Naive B cell (primary cell): ENCODE measurements at places on chromosomes 2 and 18. TPM values are rescaled to one million over a fixed set of nuclear protein-coding genes. Genes with fewer than 3 reads are reported as not detected.

POLR1A gene
- polyA plus RNA-seq = 2.3 TPM

- no peak overlapping the region for H3K4me3 ChIP-seq
- no peaks in the 10 kb centered on the region for H3K36me3 ChIP-seq
- no peaks in the 10 kb centered on the region for H3K27me3 ChIP-seq
- no peak for DNase-seq
- H3K27ac ChIP-seq = no peak overlapping the region
Observed at GRCh38 chr2:200377355-200378336, 71.2 kb downstream of the SPATS2L start.

DNA sequence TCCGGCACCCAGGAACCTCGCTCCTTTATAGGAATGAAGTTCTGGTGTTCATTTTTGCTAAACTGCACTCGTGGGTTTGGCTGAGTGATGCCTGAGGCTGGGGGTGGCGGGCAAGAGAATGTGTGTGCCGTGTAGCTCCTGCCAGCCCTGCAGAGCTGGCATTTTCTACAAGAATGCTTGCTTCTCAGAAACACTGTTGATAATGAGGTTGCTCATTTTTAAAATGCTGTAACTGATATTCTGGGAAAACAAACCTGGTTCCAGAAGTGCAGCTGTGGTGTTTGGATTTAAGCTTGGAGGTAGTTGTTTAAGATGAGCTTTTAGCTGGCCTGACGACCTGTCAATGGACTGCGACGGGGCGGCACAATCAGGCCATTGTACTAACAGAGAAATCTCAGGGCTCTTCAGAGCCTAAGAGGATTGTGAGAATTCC lies 511.9 kb upstream of the TNP1 start:
- no peak overlapping the region for H3K27ac ChIP-seq
- DNase-seq = no peak
- peaks cover 15% of the 10 kb centered on the region for H3K27me3 ChIP-seq
- H3K4me3 ChIP-seq = no peak overlapping the region
- peaks cover 5% of the 10 kb centered on the region for H3K36me3 ChIP-seq
- no peaks in the 10 kb centered on the region for H3K4me1 ChIP-seq

DNA sequence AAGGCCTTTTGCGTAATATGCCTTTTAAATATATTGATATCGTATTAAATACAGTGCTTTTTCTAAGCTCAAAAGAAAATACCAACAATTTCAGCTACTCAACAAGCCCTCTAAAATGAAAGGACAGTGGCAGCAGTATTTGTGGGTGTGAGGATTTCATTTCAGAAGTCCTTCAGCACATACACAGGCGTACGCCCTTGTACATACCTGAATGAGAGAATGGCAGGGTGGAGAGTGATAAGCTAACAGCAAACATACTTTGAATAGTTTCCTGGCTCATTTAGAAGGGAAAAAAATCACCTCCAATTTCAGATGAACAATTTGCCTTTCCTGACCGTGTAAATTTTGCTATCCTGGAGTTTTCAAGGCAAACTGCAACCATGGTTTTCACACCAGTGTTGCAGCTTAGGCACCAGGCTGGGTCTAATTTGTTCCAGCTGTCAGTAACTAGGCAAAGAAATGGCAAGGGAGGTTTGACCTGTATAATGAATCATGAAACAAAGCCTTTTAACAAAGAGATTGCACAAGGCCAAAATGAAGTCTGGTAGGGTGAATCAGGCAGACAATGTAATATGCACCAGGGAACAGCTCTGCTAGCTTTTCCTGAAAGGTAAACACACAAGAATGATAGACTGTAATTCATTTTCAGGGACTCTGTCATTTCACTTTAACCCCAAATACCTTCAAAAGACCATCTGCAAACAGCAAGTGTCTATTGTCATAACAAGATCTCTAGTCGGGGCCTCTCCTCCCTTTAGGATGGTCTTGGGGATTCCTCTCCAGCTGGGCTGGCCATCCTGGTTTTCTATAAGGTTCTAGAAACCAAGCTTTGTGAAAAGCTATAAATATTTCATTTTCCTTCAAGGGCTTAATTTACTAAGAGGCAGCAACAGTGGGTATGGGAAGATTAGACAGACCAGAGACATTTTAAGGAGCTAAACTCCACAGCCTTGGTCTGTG lies 11.5 kb downstream of the ANKRD29 start:
- H3K36me3 ChIP-seq = no peaks in the 10 kb centered on the region
- H3K4me3 ChIP-seq = no peak overlapping the region
- peaks cover 7% of the 10 kb centered on the region for H3K27me3 ChIP-seq
- DNase-seq = no peak
- H3K27ac ChIP-seq = no peak overlapping the region
- H3K4me1 ChIP-seq = no peaks in the 10 kb centered on the region

KLHL30 gene
- not detected for polyA plus RNA-seq

ARHGEF4 gene
- polyA plus RNA-seq = not detected

GRCh38 chr2:54191361-54192135 lies 64.5 kb downstream of the TSPYL6 start:
- DNase-seq = no peak
- no peaks in the 10 kb centered on the region for H3K27me3 ChIP-seq
- peaks cover 4% of the 10 kb centered on the region for H3K4me1 ChIP-seq
- H3K36me3 ChIP-seq = peaks cover 23% of the 10 kb centered on the region
- H3K4me3 ChIP-seq = no peak overlapping the region

NEU2 gene
- not detected for polyA plus RNA-seq

- peaks cover 44% of the 10 kb centered on the region for H3K4me1 ChIP-seq
- H3K27ac ChIP-seq = peak overlapping the region; percentile 94
- H3K36me3 ChIP-seq = no peaks in the 10 kb centered on the region
- no peaks in the 10 kb centered on the region for H3K27me3 ChIP-seq
Observed at GRCh38 chr2:191618786-191619185, 59.1 kb upstream of the NABP1 start.

GRCh38 chr18:48670751-48671560 lies 132.1 kb downstream of the CTIF start:
- H3K4me1 ChIP-seq = peaks cover 15% of the 10 kb centered on the region
- H3K4me3 ChIP-seq = no peak overlapping the region
- no peaks in the 10 kb centered on the region for H3K27me3 ChIP-seq
- H3K36me3 ChIP-seq = peaks cover 19% of the 10 kb centered on the region

- H3K4me1 ChIP-seq = peaks cover 9% of the 10 kb centered on the region
- DNase-seq = no peak
- no peak overlapping the region for H3K27ac ChIP-seq
- H3K27me3 ChIP-seq = no peaks in the 10 kb centered on the region
- no peaks in the 10 kb centered on the region for H3K36me3 ChIP-seq
- H3K4me3 ChIP-seq = no peak overlapping the region
Observed at GRCh38 chr2:39424951-39425350, 12.1 kb downstream of the MAP4K3 start.

GRCh38 chr2:46984040-46984439 lies 68.4 kb upstream of the MCFD2 start:
- H3K27me3 ChIP-seq = no peaks in the 10 kb centered on the region
- peaks cover 68% of the 10 kb centered on the region for H3K4me1 ChIP-seq

GAD1 gene
- not detected for polyA plus RNA-seq

SERPINB11 gene
- not detected for polyA plus RNA-seq

CABLES1 gene
- polyA plus RNA-seq = 0.10 TPM

SUPT7L gene
- 17.5 TPM for polyA plus RNA-seq

EN1 gene
- polyA plus RNA-seq = not detected

GRCh38 chr2:75319951-75320350 lies 120.6 kb upstream of the TACR1 start:
- H3K4me1 ChIP-seq = no peaks in the 10 kb centered on the region
- H3K4me3 ChIP-seq = no peak overlapping the region
- H3K27me3 ChIP-seq = no peaks in the 10 kb centered on the region
- H3K27ac ChIP-seq = no peak overlapping the region
- DNase-seq = no peak

FEV gene
- not detected for polyA plus RNA-seq

DNA sequence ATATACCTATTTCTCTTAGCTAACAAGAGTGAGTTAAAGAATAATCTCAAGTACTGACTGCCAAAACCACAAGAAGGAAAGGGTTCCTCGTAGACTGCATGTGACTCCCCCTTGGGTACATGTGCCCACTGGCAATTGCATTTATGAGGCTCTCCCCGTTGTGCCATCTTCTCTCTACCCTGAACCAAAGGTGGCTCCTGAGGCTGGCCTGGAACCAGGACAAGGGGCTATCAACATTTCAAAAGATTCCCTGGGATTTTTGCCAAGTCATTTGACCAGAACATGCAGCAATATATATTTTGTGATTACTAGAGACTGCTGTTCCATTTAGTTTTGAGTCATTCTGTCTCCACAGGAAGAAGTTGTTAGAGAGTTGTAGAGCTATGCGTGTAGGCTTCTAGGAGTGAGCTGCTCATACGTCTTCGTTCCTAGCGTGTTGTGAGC lies 45.8 kb downstream of the LAMA3 start:
- H3K36me3 ChIP-seq = no peaks in the 10 kb centered on the region
- peaks cover 10% of the 10 kb centered on the region for H3K27me3 ChIP-seq
- no peak overlapping the region for H3K4me3 ChIP-seq
- H3K4me1 ChIP-seq = peaks cover 10% of the 10 kb centered on the region
- H3K27ac ChIP-seq = no peak overlapping the region

SERTAD2 gene
- polyA plus RNA-seq = 14.0 TPM

DNA sequence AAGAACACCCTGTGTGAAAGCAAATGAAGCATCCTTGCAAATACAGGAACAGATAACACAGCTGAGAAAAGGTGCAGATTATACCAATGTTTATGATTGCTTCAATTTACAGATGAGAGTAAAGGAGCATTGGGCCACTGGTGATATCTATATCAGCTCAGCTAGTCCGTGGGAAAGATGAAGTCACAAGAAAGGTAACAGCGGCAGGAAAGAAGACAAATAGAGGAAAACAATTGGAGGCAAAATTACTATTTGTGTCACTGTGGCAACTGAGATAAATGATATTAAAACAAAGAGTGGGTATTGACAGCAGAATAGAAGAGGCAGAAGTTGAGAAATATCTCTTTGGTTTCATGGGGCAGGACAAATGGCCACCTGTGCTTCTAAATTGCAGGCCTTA lies 121.2 kb upstream of the CAVIN2 start:
- no peak overlapping the region for H3K27ac ChIP-seq
- H3K4me1 ChIP-seq = no peaks in the 10 kb centered on the region
- no peak overlapping the region for H3K4me3 ChIP-seq

GRCh38 chr2:153228904-153229303 lies 249.7 kb downstream of the RPRM start:
- H3K4me1 ChIP-seq = no peaks in the 10 kb centered on the region
- no peak overlapping the region for H3K4me3 ChIP-seq
- H3K36me3 ChIP-seq = no peaks in the 10 kb centered on the region
- no peaks in the 10 kb centered on the region for H3K27me3 ChIP-seq

DNA sequence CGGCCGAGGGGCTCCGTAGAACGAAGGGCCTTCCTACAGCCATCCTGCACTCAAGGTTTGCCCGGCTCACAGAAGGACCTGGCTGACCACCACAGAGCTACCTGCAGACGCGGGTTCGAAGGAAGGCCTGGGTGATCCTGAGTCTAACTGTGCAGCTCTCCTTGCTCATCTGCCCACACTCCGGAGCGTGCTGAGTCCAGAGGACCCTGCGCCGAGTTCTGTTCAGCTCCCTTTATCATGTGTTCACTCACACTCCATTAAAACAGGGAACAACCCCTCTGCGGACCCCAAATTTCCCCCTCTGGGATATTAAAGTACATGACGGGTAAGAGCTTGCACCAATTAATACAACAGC lies 138.3 kb downstream of the PXDN start:
- no peak overlapping the region for H3K27ac ChIP-seq
- H3K27me3 ChIP-seq = no peaks in the 10 kb centered on the region
- peaks cover 25% of the 10 kb centered on the region for H3K4me1 ChIP-seq
- no peak for DNase-seq

DNA sequence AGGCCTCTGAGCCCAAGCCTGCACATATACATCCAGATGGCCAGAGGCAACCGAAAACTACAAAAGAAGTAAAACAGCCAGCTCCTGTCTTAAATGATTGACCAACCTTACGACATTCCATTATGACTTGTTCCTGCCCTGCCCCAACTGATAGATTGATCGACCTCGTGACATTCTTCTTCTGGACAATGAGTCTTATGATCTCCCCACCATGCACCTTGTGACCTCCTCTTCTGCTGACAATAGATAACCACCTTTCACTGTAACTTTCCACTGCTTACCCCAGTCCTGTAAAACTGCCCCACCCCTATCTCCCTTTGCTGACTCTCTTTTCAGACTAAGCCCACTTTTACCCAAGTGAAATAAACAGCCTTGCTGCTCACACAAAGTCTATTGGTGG lies 670.0 kb upstream of the PKDCC start:
- no peaks in the 10 kb centered on the region for H3K4me1 ChIP-seq
- H3K36me3 ChIP-seq = no peaks in the 10 kb centered on the region
- H3K4me3 ChIP-seq = no peak overlapping the region
- DNase-seq = no peak

GRCh38 chr2:5394223-5394622 lies 298.0 kb upstream of the SOX11 start:
- no peak for DNase-seq
- H3K27ac ChIP-seq = no peak overlapping the region
- no peaks in the 10 kb centered on the region for H3K36me3 ChIP-seq
- H3K27me3 ChIP-seq = no peaks in the 10 kb centered on the region
- no peak overlapping the region for H3K4me3 ChIP-seq

CXCR1 gene
- polyA plus RNA-seq = not detected

GRCh38 chr18:824179-824578 lies 12.1 kb upstream of the YES1 start:
- no peak overlapping the region for H3K4me3 ChIP-seq
- H3K36me3 ChIP-seq = no peaks in the 10 kb centered on the region
- H3K27me3 ChIP-seq = peaks cover 42% of the 10 kb centered on the region
- H3K4me1 ChIP-seq = no peaks in the 10 kb centered on the region
- no peak for DNase-seq

DNA sequence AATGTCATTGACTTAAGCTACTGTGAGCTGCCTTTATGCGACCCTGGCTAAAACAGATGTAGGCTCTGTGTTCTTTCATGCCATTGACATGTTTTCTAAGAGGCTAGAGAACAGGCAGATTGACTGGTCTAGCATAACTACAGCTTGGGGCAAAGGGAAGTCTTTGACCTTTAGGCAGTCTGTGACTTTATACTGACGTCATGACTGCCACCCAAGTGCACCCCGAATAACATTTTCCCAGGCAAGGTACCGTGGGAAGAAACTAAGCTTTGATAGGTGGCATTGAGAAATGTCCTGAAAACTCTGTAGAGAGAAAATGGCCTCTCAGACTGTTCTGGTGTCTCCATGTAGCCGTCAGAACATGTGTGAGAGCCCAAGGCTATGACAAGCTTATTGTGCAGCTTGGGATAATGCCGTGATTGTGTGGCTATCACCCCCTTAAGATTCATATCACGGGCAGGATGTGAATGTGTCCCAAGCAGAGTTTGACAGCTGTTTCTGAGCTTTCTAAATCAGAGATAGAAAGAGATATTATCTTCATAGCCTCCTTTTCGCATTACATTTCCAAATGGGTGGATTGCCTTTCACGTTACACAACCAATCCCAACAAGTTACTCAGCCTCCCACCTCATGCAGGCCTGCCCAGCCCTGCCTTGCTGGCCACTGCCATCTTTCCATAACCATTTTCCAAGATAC lies 672.2 kb upstream of the ACVR2A start:
- H3K36me3 ChIP-seq = no peaks in the 10 kb centered on the region
- no peak for DNase-seq
- no peaks in the 10 kb centered on the region for H3K27me3 ChIP-seq
- H3K4me1 ChIP-seq = no peaks in the 10 kb centered on the region
- no peak overlapping the region for H3K27ac ChIP-seq

- H3K36me3 ChIP-seq = peaks cover under 1% of the 10 kb centered on the region
- H3K27me3 ChIP-seq = no peaks in the 10 kb centered on the region
- H3K27ac ChIP-seq = no peak overlapping the region
- no peaks in the 10 kb centered on the region for H3K4me1 ChIP-seq
- DNase-seq = no peak
Observed at GRCh38 chr18:5962362-5962761, 67.0 kb upstream of the TMEM200C start.

- H3K4me1 ChIP-seq = no peaks in the 10 kb centered on the region
- H3K27ac ChIP-seq = no peak overlapping the region
- H3K27me3 ChIP-seq = no peaks in the 10 kb centered on the region
- H3K36me3 ChIP-seq = no peaks in the 10 kb centered on the region
- no peak overlapping the region for H3K4me3 ChIP-seq
- no peak for DNase-seq
Observed at GRCh38 chr2:214069254-214069653, 341.6 kb upstream of the VWC2L start.

NPHP1 gene
- polyA plus RNA-seq = 1.2 TPM
